ENCODE measurements at places on chromosomes 11 and 22.

- no peak for DNase-seq
Measured at GRCh38 chr22:37742376-37743171, 45.7 kb downstream of the TRIOBP start.

DNA sequence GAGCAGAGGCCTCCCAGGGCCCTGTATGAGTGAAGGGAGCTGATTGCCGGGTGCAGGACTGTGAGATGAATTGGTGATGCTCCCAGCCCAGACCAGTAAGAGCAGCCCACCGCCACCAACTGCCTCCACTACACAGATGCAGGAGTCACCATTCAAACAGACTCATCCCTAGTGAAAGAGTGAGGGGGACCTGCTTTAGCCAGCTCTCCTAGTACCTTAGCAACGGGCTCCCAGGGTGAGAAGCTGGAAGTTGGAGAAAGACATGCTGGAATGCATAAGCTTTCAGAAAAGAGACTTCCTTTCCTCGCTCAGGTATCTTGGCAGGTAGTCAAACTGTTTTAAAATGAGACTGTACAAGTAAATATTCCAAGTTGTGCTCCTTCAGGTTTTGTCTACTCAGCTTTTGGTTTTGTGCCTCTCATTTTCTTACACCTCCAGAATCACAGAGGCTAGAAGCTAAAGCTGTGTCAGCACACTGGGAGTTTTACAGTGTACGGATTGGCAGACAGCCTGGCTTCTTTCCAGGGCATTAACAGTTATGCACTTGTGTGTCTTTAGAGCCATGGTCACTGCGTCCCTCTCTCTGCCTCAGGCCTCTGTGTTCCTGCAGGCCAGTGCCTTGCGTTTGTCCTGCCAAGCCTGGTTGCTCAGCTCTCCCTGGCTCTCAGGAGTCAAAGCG lies 146.2 kb downstream of the ATXN10 start:
- DNase-seq, result no peak

GRCh38 chr11:20161923-20162744 lies 1.9 kb upstream of the DBX1 start:
- no peak for DNase-seq

DNA sequence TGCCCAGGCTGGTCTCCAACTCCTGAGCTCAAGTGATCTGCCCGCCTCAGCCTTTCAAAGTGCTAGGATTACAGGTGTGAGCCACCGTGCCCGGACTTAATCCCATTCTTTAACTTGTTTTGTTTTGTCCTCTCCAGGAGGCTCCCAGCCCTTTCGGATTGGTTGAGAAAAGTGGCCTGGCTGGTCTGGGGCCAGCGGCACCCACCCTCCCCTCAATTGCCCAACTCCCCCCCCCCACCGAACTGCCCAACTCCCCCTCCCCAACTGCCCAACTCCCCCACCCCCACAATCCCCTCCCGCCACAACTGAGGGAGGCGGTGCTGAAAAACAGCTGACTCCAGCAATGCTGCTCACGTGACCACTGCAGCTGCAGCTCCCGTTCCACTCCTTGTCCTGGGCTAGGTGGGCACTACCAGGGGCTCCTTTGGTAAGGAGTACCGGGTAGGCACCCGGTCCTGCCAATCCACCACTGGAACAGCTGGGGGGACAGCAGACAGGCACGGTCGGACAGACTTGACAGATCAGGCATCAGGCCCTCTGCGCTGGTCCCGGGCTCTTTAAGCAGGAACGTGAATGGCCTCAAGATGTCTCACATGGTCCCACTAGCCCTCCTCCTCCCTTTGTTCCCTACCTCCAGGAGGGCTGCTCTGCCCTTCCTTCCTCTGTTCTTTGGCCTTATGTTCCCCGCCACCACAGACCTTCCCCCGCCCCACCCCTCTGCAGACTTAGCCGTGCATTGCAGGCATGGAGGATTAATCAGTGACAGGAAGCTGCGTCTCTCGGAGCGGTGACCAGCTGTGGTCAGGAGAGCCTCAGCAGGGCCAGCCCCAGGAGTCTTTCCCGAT lies at the start of gene TCN2:
TCN2 (plus strand) TSS at position 720 of the 845 bp plus-strand sequence. CDS start 158 bp downstream, outside the sequence.
- no peak for DNase-seq

- DNase-seq, result no peak
Measured at GRCh38 chr11:22479208-22479607, 141.0 kb downstream of the SLC17A6 start.

DNA sequence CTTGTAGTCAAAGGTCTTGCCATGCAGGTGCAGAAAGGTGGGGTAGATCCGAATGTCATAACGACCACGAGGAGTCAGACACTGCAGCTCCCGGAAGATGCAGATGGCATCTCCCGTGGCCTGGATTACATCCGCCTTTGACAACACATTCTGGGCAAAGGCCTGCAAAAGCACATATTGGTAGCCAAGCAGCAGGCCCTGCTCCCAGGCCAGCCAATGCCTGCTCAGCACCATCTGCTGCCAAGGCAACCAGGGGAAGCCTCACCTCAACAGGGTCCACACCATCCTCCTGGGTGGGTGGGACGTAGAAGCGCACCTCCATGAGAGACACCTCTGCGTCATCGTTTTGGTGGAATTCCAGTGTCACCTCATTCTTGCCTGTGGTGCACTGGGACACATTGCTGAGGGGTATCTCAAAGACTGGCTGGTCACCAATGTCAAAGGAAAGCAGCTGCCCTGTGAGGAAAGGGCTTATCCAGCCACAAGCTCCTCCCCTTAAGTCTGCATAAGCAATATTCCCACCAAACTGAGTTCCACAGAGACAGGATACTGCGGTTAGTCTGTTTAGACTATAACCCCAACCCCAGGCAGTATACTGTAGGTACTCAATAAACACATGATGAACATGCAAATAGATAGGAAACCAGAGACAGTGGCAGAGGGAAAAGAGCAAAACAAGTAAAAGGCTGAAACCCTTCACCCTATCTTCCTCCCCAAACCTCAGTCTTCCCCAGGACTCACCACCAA lies 2.8 kb downstream of the SSRP1 start:
- no peak for DNase-seq

GRCh38 chr11:73216465-73216864 lies 1.6 kb upstream of the P2RY2 start:
- DNase-seq, result no peak

Measured in Panc1 (cell line).